ENCODE measurements at places on chromosomes 2 and 18.

GRCh38 chr2:31429759-31430438, 15.4 kb upstream of the XDH start:
- peak; percentile 95 for ATAC-seq

- no peak for ATAC-seq
Measured at GRCh38 chr2:204692790-204693189, 147.5 kb downstream of the PARD3B start.

DNA sequence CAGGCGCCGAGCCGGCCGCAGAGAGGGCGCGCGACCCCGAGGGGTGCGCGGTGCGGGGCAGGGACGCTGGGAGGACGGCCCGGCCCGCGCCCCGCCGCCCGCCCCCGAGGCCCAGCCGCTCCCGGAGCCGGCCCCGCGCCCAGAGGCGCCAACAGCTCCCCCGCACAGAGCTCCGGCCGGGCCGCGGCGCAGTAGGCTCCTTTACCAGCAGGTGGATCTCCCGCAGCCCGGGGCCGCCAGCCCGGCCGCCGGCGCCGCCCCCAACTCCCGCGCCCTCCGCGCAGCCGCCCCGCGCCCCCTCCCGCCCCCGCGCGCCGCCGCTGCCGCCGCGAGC, 258 bp downstream of the MGAT4A start:
- peak; percentile 62 for ATAC-seq

- no peak for ATAC-seq
Measured at GRCh38 chr2:128447538-128447995, 128.9 kb upstream of the HS6ST1 start.

DNA sequence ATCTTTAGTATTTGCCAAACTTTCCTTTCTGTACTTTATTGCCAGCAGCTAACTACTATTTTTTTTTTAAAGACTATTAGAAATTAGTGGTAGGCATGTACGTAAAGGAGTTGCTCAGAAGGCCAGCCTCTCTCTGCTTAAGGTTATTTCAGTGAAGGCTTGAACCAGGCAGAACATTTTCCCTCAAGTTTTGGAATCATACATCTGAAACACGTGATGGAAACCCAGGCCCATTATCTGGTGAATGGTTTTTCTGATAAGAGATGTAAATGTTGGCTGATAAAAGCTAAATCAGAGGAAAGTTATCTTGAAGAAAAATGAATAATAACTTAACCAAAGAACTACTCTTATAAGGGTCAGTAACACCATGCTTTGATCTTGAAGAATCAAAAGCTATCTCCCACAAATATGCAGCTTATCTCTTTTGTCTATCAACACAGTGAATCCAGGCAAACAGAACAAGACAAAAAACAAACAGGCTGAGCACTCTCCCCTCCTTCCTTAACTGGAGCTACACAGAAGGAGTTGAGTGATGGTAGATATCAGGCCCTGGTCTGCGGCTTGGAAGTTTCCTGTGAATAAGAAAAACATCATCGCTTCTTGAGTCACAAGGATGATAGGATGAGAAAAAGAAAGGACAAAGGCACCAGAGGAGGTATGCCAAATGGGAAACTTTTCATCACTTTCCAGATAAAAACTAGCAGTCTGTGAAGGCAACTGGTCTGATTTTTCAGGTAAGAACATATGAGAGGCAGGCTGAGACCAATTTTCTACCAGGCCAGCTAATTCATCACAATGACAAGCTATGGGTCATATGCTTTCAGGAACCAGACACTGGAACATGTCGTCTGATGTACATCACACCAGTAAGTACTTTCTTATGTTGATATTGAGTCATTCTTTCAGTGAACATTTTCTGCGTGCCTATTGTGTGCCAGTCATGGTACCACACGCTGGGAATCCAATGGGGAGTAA, 88.4 kb upstream of the STK17B start:
- peak; percentile 86 for ATAC-seq

DNA sequence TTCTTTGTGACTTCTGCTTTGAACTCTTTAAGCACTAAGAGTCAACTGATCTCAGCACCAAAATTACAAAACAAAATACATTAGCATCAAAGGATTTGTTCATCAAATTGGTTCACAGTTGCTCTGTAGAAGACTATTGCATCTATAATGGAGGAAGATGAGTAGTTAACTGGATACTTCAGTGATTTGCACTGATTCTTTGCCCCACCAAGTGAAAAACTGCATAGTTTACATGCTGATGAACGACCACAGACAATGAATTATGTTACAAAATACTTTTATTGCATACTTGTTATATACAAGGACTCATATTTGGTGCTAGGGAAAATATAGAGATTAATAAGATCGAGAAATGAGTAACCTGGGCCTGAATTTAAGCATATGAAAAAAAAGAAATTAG, 107.2 kb downstream of the SCG2 start:
- no peak for ATAC-seq

DNA sequence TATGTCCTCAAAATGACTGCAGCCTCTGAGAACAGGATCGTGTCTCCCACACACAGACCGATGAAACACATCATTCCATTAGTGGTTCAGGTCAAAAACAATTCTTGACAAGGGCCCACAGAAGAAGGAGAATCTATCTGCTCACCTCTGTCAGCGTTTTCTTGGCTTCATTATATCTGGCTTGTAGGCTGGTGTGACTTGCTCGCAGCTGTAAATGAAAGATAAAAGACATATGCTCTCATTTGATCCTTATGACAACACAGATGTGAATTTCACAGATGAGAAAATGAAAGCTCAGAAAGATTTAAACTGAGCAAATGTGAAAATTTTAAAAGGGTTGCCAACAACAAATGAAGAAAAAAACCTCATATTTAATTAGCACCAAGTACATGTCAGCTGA, 61.6 kb downstream of the CCDC93 start:
- no peak for ATAC-seq

- no peak for ATAC-seq
Measured at GRCh38 chr18:12851716-12852115, 32.3 kb downstream of the PTPN2 start.

GRCh38 chr2:205461169-205461568, 221.1 kb upstream of the NRP2 start:
- ATAC-seq = peak; percentile 38
